ENCODE measurements at places on chromosomes 6 and 20. TPM values are rescaled to one million over a fixed set of nuclear protein-coding genes. Genes with fewer than 3 reads are reported as not detected.

Gene BACH2
- 2.6 TPM for total RNA-seq

GRCh38 chr20:49395183-49395582 lies 87.3 kb downstream of the KCNB1 start:
- H3K27me3 ChIP-seq = no peaks in the 10 kb centered on the region
- no peak overlapping the region for H3K4me3 ChIP-seq
- no peaks in the 10 kb centered on the region for H3K36me3 ChIP-seq
- DNase-seq = no peak
- H3K27ac ChIP-seq = no peak overlapping the region
- peaks cover 37% of the 10 kb centered on the region for H3K4me1 ChIP-seq

DNA sequence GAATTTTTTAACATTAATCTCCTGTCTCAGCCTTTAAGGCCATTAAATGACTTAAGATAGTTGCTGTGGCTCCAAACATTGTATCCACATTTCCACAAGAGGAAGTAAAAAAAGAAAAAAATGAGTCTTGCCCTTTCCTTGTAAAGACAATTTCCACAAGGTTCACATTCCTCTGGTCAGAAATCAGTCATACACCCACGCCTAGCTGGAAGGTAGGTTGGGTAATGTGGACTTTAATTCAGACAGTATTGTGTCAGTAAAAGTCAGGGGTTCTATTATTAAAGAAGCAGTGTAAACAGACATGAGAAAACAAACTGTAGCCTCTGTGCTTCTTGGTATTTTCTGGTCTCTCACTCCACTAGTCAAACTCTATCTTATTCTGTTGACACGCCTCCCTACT lies 682.0 kb downstream of the GRIK2 start:
- H3K36me3 ChIP-seq = no peaks in the 10 kb centered on the region
- no peaks in the 10 kb centered on the region for H3K27me3 ChIP-seq
- DNase-seq = no peak
- H3K4me1 ChIP-seq = peaks cover 4% of the 10 kb centered on the region
- no peak overlapping the region for H3K27ac ChIP-seq
- H3K4me3 ChIP-seq = no peak overlapping the region

DNA sequence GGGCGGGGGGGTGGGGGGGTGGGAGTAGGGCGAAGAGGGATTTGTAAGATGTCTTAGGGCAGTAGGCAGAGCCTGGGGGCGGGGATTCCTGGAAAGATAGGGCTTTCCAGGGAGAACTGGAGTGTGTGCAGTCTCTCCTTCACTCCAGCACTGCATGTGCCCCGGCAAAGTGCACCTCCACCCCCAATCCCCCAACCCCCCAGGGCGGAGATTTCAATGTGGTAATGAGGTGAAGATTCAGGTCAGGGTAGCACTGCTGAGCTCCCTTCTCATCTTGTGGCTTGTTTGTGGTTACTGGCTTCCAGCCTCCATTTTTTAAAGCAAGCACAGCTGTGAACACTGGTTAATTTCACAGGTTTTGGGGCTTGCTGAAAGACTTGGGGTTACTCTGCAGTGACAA lies 5.9 kb downstream of the TMEM239 start:
- no peak overlapping the region for H3K27ac ChIP-seq
- H3K27me3 ChIP-seq = no peaks in the 10 kb centered on the region
- peak; percentile 73 for DNase-seq
- H3K4me1 ChIP-seq = peaks cover 43% of the 10 kb centered on the region

GRCh38 chr20:61733891-61734732 lies 331.6 kb downstream of the TAF4 start:
- no peaks in the 10 kb centered on the region for H3K36me3 ChIP-seq
- H3K27ac ChIP-seq = no peak overlapping the region
- DNase-seq = no peak
- no peak overlapping the region for H3K4me3 ChIP-seq
- H3K27me3 ChIP-seq = peaks cover 2% of the 10 kb centered on the region
- no peaks in the 10 kb centered on the region for H3K4me1 ChIP-seq

DNA sequence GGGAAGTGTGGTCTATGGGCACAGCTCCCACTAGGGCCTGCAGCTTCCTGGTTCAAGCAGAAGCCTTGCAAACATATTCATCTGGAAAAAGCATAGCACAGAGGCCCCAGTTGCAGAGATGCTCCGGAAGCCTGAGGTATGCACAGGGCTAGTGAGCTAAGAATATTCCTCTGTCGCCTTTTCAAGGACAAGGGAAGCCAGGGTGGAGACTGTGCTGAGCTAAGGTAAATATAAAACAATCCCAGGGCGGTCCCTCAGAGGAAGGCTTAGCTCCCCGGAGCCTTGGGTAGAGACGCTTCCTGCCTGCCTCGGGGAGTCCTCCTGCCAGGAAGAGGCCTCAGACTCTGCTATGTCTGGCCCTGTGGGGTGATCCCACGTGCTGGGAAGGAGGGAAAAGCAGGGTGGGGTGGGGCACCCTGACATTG lies 134.8 kb upstream of the FOXA2 start:
- no peaks in the 10 kb centered on the region for H3K27me3 ChIP-seq
- H3K27ac ChIP-seq = peak overlapping the region; percentile 71
- DNase-seq = no peak
- peaks cover 4% of the 10 kb centered on the region for H3K36me3 ChIP-seq
- no peak overlapping the region for H3K4me3 ChIP-seq

DNA sequence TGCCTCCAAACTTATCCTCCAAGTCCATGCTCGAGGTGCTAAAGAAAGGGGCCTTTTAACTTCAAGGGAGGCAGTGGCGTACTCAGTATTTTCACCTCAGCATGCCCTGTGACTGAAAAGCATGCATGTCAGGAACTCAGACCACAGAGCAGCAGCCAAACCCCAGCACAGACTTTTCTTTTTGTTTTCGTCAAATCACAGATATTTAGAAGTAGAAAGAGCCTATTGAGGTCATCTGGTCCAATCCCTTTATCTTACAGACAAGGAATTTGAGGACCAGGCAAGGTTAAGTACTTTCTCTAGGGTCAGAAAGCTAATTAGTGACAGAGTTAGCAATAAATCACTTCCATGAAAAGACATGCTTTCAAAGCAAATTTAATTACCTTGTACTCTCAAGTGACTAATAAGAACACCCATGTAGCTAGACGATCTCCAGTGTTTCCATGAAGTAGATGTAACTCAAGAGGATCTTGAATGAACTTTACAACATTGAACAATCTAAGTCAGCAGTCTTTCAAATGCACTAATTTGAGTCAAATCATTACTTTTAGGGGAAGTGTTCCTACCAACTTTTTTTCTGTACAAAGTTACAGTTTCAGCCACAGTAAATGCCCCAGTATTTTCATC lies 35.9 kb downstream of the MOXD1 start:
- no peaks in the 10 kb centered on the region for H3K36me3 ChIP-seq
- no peak overlapping the region for H3K4me3 ChIP-seq
- H3K27ac ChIP-seq = no peak overlapping the region
- no peaks in the 10 kb centered on the region for H3K27me3 ChIP-seq

DNA sequence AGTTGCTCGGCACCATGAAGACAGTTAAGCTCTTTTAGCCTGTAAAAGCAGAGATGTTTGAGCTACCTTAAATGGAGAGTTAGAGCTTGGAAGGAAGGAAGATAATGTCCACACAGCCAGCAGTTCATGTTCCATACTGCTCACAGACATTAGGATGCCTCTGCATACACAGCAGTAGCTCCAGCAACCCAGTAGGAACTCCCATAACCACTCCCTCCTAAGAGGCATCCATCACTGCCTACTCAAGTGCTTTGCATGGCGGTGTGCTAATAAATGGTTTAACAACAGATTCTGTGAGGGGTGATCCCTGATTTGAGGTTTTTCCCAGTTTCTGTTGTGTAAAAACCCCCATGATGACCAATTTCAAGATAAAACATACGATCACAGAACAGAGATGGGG lies 286.4 kb downstream of the HACE1 start:
- peaks cover 3% of the 10 kb centered on the region for H3K4me1 ChIP-seq
- no peak overlapping the region for H3K27ac ChIP-seq
- no peak overlapping the region for H3K4me3 ChIP-seq

Measured in osteocyte (in vitro differentiated cells).